ENCODE measurements at places on chromosomes 12 and 14.
A peak's percentile ranks its signal among the peaks of the same experiment; 100 is the strongest.

DNA sequence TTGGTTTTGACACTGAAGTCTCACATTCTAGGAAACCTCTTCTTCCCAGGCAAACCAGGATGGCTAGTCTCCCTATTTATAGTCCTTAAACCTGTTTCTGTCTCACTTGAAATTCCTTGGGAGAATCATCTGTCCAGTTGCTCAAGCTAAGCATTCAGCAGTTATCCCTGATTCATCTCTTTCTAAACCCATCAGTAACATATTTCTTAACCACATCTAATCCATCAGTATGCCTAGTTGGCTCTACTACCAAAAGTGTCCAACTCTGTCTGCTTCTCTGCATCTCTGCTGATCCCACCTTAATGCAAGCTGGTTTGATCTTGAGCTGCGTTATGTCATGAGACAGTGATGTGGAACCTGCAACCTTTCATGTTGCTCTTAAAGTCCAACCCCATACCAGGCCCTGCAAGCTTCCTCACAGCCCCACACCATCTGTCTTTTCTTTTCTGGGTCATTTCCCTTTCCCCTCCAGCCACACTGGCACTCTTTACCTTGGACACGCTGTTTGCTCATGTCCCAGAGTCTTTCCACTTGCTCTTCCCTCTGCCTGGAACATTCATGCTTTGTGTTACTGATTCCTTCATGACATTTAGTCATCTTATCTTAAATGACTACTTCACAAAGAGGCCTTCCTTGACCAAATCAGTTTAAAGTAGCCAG lies 380.8 kb upstream of the RGS6 start:
- no peak for DNase-seq

DNA sequence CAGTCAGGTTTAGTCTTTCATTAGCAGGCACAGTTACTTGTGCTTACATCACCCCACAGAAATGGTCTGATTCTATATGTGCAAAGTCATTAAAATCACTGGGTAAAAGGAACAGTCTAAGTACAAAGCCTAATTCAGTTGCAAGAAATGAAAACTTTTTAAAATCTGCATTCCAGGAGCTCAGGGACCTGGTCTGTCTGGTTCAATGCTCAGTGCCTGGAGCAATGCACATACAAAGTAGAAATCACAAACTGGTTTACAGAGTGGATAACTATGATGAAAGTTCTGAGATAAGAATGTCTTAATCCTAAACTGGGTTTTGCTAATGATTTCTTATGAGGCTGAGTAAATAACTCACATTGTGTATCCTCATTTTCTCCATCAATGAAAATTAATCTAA lies 28.7 kb downstream of the LMNTD1 start:
- no peak for DNase-seq

- DNase-seq, result no peak
Observed at GRCh38 chr12:52434760-52435530, 774 bp upstream of the KRT75 start.

GRCh38 chr12:15044471-15044870 lies 71.6 kb downstream of the PDE6H start:
- DNase-seq, result no peak

DNA sequence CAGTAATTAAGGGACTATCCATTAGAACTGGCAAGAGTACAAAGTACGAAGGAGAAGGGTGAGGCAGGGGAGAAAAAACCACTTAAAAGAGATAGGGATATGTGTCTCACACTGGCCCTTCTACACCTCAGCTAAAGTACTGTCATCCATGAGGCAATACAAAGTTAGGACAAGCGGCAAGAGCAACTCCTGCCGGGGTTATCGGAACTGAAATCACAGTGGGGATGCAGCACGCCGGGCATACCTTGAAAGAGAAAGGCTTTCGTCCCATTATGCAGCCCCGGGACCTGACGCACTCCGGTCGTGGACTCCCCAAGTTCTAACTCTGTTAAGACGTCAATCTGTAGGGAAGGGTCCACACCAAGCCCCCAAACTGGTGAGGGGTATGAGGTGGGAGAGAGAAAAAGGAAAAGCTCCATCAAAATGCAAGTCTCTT lies 1.1 kb downstream of the NELL2 start:
- no peak for DNase-seq

- no peak for DNase-seq
Observed at GRCh38 chr14:70789361-70789760, 20.0 kb downstream of the MAP3K9 start.

DNA sequence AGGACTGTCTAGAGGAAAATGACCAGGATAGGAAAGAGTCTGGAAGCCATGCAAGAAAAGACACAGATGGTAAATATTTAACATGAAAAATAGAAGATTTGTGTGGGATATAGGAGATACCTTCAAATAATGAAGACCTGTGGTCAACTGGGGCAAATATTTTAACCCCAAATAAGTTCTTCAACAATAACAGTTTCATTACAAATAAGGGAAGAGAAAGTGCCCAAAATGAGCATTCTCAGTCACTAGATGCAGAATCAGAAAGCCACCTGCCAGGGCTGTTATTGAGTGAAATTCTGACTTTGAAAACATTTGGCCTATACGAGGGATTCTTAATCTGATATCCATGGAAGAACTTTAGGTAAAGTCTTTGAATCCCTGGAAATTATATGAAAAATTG lies 231.2 kb upstream of the PLEKHG7 start:
- DNase-seq, result no peak

- DNase-seq, result no peak
Observed at GRCh38 chr12:121391619-121392324, 8.1 kb upstream of the RNF34 start.

DNA sequence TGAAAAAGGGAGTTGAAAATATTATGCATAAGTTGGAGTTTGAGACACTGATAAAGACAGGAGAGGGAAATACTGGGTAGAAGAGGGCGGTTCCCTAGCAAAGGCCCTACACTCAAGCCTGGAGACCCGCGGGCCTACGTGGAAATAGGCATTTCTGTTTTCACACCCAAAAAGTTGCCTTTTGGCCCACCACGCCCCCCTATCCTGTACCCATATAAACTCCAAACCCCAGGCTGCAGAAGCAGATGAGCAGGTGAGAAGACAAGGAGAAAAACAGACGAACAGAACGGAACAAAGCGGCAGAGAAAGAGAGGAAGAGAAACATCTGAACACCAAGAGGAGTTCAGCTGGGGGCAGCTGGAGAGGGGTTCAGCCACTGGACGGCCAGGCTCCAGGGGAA lies 177.9 kb downstream of the GALC start:
- no peak for DNase-seq

GRCh38 chr14:90556012-90556477 lies 159.2 kb downstream of the CALM1 start:
- DNase-seq, result no peak

- DNase-seq, result no peak
Observed at GRCh38 chr14:97584528-97584927, 787.3 kb downstream of the VRK1 start.

DNA sequence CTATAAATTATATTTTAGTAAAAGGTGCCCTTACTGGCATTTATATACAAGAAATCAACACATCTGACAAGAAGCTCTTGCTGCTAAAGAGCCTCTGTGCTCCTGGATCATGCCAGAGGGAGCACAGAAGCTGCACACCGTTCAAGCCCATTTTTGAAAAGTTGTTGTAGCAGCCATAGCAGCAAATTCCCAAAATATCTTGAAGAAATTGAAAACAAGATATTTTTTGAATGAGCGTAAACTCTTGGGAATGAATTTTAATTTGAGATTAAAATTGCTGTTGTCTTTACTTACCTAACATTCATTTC lies 540 bp upstream of the CLEC2D start:
- no peak for DNase-seq

DNA sequence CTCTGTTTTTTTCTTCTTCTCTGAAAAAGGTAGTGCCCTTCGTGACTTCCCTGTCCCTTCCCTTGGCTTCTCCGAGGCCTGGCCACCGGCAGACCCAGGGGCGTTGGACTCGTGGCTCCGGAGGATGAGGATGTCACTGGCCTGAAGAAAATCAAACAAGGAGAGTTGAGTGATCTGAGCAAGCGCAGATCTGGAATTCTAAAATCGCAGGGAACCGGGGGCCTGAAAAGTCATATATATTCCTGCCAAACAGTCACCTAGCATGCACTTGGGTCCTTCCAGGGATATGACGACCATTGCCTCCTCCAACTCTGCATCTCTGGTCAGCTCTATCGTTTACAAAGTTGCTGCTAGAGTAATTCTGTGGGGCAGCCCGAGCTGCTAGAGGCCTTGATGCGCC lies 5.2 kb upstream of the PNMA1 start:
- no peak for DNase-seq

GRCh38 chr12:67433385-67434175 lies 164.4 kb downstream of the CAND1 start:
- no peak for DNase-seq

GRCh38 chr14:89628521-89628920 lies 211.5 kb upstream of the FOXN3 start:
- no peak for DNase-seq

DNA sequence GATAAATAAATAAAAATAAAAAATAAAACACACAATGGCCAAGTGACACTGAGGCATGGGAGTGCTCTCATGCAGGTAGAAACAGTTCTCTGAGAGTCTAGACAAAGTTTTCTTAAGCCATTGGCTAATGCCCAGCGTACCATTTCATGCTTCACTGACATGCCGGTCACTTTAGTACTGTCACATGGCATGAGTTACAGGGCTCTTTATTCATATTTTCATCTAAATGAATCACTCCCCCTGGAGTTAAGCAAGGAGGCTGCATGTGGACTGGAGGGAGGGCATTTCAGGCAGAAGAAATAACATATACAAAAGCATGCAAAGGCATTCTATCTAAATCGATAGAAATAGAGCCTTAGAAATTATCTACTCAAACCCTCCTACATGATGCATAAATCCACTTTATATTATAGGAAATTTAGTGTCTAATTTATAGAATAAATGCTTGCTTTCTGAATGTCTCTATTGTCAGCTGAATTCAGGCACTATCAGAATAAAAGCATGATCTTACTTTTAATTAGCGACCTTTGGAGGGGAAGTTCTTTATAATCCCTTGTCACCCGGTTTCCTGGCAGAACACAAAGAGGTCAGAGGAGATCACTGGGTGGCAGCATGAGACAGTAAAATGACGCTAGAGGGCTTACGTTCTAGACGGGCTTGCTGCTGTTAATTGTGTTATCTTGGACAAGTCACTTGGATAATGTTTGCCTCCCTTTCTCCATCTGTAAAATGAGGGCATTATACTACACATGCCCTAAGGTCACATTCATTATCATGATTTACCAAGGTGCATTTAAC lies 17.5 kb downstream of the DYRK4 start:
- no peak for DNase-seq

GRCh38 chr14:22088614-22089342 lies 415.2 kb upstream of the OR4E1 start:
- DNase-seq, result no peak

DNA sequence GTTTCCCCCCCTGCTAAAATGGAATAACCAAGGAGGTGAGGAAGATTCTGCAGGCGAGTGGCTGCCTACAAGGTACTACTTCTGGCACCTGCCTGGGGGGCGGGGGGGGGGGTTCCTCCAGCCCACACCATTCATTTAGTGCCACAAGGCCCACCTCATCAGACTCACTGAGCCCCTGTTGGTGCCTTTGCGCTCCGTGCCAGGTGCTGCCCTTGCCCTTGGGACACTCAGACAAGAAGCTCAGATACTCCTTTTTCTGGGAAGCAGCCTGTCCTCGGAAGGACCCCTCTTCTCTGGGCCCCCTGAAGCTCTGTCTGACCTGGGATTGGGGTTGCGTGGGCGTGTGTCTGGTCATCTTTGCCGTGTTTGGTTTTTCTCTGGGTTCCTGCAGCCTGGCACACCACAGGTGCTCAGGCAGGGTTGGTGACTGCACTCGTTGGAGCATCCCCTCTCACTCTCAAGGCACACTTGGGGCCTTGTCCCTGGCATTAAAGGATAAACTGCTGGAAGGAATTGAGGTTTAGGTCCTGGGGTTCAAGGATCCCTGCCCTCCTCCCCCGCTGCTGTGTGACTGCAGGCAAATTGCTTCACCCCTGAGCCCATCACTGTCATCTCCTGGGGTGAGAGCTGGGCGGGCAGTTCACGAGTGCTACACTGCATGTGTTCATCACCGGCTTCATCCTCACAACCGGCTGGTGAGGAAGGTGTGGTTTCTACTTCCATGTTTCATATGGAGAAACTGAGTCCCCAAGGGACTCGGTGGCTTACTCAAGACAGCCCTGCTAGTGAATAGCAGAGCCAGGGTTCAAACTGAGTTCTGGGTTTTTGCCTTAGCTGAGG lies 16.9 kb downstream of the FAM222A start:
- no peak for DNase-seq

DNA sequence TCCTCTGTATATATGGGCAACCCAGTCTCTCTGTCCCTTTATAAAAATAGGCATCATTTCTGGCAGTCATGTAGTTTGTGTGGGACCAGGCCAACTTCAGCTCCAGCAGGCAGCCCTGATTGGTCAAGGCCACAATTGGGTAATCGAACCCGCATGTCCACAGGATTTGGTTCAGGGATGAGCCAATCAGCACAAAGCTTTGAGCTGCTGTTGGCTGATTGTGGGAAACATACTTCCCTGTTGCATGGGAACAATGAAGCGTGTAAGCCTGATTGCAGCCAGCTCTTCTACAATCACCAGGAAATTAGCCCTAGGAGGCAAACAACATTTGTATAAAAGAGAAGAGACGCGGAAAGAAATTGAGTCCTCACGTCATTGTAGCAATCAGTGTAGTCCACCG lies 328.6 kb downstream of the PCNX1 start:
- peak; percentile 20 for DNase-seq

DNA sequence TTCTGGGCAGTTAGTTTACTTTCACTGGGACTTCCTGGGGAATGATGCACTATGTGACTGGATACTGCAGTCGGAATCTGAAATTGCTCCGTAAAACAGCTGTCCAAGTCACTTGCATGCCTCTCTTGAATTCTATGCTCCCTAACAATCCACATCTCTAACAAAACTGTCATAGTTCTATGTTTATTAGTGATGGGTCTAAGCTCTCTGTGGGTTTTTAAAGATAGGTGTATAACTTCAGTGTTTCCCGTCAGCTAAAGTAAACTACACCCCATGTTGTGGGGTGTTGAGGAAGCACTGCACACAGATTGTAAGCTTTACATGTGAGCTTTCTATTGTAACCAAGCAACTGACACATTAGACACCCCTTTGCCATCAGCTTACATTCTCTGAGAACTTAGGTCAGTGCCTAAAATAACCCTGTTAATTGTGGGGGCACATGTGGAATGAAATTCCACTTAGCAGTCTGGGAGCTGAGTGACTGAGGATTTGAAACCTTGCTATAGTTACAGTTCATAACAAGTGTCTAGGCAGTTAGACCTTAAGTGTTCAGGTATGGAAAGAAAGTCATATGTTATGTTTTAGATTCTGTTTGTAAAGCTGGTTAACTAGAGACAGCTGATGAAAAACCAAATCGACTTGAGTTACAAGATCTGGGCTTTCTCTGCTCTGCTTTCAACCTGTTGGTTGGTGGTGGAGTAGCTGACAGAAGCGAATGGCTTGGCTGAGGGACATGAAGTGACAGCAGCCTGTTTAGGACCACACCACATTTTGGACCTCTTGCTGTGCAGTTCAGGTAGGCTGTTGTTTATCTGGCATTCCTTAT lies 165.7 kb downstream of the AKAP6 start:
- DNase-seq, result no peak

DNA sequence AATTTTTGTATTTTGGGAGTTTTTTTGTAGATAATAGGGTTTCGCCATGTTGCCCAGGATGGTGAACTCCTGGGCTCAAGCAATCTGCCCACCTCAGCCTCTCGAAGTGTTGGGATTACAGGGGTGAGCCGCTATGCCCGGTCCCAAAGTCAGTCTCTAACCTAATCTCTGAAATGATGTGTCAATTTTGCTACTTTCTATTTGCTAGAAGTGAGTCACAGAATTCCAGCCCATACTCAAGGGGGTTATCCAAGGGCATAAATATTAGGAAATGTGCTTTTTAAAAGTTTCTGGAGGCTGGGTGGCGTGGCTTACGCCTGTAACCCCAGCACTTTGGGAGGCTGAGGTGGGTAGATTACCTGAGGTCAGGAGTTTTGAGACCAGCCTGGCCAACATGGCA lies 40.5 kb downstream of the RESF1 start:
- DNase-seq, result no peak

Measured in NCI-H1436 treated with DMSO at 0.1 percent for 48 hours (cell line).